GM12878 (cell line): ENCODE measurements at places on chromosomes 16 and 17. TPM values are rescaled to one million over a fixed set of nuclear protein-coding genes. Genes with fewer than 3 reads are reported as not detected.

- no peak for DNase-seq
Observed at GRCh38 chr16:17519101-17519955, 48.6 kb upstream of the XYLT1 start.

The SDK2 gene
- 0.08 TPM in 1 of 2 replicates, not detected in the other for total RNA-seq

The LGALS9B gene
- 0.35 and 0.85 TPM in 2 replicates for total RNA-seq

GRCh38 chr16:87243478-87243877, 73.7 kb downstream of the C16orf95 start:
- DNase-seq = no peak

The STAC2 gene
- total RNA-seq = not detected in 2 replicates

DNA sequence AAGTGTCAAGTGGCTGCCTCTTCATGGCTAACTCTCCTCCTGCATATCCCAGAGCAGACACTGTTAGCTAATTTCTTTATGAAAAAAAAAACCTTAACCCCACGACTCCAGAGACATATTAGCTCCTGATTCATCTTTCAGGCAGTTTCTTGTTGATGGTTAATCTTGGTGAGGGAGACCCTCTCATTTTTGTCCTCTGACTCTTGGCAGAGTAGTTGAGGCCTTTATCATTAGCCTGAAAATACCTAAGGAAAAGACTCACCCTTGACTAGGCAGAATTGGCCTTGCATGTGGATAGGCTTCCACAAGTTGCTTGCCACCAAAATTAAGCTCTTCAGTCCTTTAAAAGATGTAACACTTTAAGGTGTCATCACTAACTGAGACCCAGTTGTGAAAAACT, 4.0 kb downstream of the CRYBA1 start:
- no peak for DNase-seq

The MYO15B gene
- 12.3 and 15.4 TPM in 2 replicates for total RNA-seq

- DNase-seq = no peak
Observed at GRCh38 chr16:28567292-28567691, 13.6 kb downstream of the SGF29 start.

The KRT32 gene
- total RNA-seq = not detected in 2 replicates

The C17orf50 gene
- not detected in 2 replicates for total RNA-seq

- DNase-seq = no peak
Observed at GRCh38 chr17:9080983-9081382, 59.7 kb downstream of the NTN1 start.

The ABCA10 gene
- total RNA-seq = 0.82 and 1.2 TPM in 2 replicates

DNA sequence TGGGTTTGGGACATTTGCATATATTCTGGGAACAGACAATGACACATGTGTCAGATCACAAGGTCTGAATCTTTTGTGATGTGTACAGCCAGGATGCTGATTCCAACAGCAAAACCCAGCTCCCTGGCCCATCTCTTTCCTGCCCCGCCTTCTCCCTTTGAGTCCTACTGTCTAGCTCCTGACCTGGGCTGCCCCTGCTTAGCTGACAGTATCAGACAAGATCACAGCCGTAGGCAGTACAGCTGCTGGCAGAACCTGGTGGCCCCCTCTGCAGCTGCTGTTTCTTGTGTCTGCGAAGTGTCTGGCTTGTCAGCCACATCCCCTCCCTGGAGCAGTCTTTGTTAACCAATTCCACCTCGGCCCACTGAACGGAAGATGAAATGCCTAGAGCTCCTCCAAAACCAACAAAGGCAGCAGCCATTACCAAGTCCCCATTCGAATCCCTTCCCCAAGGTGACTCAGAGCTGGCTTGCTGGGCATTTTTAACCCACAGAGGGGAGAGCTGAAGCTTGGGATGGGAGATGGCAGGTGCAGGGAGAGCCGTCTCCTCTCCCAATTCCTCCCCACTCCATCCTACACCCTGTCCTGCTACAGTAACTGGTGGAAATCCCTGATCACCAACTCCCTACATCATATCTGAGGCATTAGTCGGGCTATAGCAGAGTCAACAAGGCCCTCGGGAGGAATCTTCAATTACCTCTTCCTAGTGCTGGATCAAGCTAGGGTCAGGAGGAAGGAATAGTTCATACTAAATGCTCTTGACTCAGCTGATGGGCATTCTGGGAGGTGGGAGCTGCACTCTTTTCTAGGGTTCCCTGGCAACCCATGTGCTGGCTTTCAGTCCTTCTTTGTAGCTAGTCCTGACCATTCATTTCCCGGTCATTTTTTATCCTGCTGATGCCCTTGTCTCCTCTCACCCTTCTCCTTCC, 5.8 kb downstream of the PIPOX start:
- DNase-seq = no peak

The CACNG1 gene
- not detected in 2 replicates for total RNA-seq

GRCh38 chr16:67342616-67343015, 16.0 kb downstream of the LRRC36 start:
- no peak for DNase-seq

GRCh38 chr17:66542129-66542966, 239.9 kb downstream of the PRKCA start:
- peak; percentile 62 for DNase-seq

DNA sequence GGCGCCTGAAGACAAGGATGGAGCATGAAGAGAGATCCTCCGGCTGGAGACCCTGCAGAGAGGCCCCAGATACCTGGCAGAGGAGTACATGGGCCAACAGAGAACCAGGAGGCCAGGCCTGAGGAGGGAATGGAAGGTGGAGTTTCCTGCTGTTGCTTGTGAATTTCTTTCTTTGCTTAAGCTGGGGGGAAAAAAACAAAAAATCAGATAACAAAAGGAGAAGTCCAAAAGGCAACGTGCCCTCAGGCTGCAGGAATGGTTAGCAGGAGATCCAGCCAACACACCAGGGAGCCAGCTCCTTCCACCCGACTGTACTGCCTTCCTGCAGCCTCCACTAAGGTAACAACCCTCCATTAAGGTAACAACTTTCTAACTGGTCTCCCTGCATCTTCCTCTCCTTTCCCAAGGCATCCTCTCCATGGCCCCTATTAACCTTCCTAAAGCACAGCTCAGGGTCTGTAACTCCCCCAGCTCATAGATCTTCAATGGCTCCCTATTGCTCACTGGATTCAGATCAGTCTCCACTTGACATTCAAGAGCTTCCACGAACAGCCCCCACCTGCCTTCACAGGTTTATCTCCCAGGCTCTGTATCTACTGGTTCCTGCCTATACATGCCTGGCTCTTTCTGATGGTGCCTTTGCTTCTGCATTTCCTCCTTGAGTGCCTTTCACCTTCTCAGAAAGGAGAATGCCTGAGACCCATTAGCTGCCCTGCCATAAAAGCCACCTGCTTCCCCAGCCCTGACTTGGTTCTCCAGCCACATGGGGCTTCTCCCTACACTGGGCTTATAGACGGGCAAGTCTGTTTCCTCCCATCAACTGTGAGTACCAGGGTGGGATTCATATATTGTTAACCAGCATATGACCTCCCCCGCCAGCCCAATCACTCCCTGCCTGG, 725 bp upstream of the ARL5C start:
- no peak for DNase-seq

GRCh38 chr17:68759343-68760140, 158.4 kb upstream of the FAM20A start:
- no peak for DNase-seq

The ADGRG3 gene
- total RNA-seq = not detected in 2 replicates

- DNase-seq = no peak
Observed at GRCh38 chr17:45431531-45432404, 902 bp downstream of the ARHGAP27 start.

GRCh38 chr17:60888812-60889709, 211.4 kb downstream of the BCAS3 start:
- no peak for DNase-seq

The HOXB1 gene
- total RNA-seq = not detected in 2 replicates

DNA sequence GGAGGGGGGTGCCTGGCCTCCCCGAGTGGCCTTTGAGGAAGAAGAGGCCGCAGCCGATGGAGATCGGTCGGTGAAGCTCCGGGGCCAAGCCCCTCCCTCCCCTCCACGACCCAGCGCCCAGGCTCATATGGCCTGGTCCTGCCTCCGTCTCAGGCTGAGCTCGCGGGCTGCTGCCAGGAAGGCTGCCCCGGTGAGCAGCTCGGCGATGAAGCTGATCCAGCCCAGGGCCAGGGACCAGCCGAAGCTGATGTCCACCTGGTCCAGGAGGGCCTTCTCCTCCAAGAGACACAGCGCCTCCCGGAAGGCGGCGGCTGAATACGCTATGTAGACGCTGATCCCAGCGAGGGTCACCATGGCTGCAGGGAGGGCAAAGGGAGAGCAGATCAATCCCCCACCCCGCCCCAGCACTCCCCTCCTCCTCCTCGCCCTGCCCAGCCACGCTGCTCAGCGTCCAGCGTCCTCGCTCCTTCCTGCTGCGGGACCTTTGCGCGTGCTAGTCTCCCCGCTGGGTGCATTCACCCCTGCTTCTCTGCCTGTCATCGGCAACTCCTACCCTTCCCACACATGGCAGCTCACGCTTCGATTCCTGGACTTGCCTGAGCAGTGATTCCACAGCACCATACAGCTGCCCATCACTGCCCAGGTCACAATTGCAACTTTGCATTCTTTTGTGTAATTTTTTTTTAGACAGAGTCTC, 20.5 kb downstream of the TMEM114 start:
- DNase-seq = no peak

The TMEM132E gene
- total RNA-seq = not detected in 2 replicates

The HIC1 gene
- 55.4 and 61.1 TPM in 2 replicates for total RNA-seq

- peak; percentile 31 for DNase-seq
Observed at GRCh38 chr17:80866050-80866793, 125.4 kb upstream of the CHMP6 start.
